ENCODE measurements at places on chromosomes 13 and 19.
A peak's percentile ranks its signal among the peaks of the same experiment; 100 is the strongest.

DNA sequence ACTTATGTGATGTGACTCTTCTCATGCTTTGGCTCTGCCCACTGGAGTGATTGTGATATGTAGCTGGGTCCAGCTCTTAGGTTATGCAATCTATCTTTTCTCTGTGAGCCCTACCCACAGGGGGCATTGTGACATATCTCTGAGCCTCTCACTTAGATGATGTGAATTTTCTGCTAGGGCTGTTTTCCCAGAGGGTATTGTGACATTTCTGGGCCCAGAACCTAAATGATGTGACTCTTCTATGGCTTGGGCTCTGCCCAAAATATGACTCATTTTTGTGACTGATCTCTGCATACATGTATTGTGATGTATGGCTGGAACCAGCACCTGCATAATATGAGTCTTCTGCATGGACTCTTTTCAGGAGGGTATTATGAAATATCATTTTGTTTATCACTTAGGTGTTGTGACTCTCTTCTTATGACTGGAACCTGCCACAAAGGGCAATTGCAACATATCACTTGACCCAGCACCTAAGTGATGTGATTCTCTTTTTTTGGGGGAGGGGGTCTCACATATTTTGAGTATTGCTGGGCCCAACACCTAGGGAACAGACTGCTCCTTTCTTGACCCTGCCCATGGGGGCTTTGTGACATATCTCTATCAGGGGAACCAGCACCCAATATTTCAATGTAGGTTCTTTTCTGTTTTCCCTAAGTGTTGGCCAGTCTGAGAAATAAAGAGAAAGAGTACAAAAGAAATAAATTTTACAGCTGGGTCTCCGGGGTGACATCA is 12.1 kb upstream of the ZNF254 start:
- no peak for DNase-seq

- no peak for DNase-seq
These were observed 107.7 kb upstream of the UQCRFS1 start for GRCh38 chr19:29320618-29321017.

DNA sequence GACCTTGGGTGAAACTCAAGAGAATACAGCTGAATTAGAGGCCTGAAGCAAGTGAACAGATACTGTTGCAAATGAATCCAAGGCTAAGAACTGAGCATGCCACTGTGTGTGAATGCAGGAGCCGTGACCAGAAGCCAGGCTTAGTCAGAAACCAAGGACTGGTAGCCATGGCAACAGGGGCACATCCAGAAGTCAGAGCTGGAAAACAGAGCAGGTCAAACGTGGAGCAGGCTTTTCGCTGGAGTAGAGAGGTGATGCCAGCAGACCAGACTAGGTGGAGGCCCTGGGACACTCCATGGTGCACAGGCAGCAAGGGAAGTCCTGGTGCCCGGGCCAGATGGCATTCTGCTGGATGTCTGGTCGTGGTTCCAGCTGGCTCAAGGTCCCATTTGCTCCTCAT is 564.1 kb downstream of the PCDH9 start:
- peak; percentile 66 for DNase-seq

DNA sequence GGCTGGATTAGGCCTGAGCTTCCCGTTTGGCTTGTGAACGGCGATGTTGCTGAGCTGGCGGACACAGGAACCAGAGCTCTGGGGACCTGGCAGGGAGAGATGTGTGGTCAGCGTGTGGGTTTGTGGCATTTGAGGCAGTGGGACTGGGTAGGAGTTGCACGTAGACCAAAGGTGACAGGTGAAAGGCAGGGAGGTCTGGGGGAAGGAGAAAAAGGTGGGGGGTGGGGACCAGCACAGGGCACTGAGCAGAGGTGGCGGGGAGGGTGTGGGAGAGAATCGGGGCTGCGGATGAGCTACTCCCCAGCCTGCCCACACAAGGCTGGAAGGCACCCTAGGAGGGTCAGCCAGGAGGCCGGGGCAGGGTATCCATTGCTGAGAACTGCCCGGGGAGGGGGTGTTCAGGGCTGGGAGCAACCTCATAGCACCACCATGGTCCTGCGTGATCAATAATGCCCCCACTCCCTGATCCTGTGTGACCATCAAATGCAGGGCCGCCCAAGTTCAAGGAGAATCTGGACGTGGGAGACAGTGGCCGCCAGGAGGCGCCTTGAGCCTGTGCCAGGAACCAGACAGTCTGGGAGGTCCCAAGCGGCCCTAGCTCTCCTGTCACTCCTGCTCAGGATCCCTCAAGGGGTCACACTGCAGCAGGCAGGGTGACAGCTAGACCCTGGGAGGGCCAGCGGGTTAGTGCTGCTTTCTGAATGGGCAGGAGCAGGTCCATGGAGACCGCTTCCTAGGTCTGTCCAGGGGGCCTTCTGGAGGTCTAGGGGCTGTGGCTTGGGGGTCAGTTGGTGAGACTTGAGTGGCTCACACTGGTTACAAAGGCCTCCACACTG is 12.8 kb upstream of the SELENOW start:
- DNase-seq, result peak; percentile 58

GRCh38 chr13:46050771-46051170 is 1.8 kb downstream of the ZC3H13 start:
- DNase-seq, result no peak

- peak; percentile 3 for DNase-seq
These were observed at the start of gene GJB6 for GRCh38 chr13:20231839-20232555. GJB6 (minus strand) TSS chr13:20232319; CDS start chr13:20223480, 8,839 bp downstream.

- DNase-seq, result no peak
These were observed 575 bp downstream of the CARM1 start for GRCh38 chr19:10871711-10872545.

DNA sequence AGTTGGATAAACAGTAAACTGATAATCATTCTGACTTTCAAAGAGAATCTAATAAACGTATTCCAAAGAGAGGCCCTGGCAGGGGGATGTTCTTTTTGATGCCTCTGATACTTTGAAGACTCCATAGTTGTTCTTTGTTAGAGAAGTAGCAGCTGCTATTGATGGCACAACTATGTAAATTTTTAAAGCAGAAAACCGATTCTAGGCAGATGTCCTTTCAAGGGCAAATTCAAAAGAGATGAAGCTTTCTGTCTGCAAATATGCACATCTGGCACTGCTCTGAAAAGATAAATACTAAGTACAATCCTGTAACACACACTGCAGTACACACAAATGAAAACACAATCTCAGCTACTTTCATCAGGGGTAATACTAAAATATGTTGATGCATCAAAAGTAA is 250.1 kb downstream of the VWA8 start:
- DNase-seq, result no peak

- no peak for DNase-seq
These were observed 25.5 kb upstream of the TIMM44 start for GRCh38 chr19:7968796-7969554.

GRCh38 chr19:9782338-9782737 is 13.8 kb upstream of the ZNF846 start:
- no peak for DNase-seq

DNA sequence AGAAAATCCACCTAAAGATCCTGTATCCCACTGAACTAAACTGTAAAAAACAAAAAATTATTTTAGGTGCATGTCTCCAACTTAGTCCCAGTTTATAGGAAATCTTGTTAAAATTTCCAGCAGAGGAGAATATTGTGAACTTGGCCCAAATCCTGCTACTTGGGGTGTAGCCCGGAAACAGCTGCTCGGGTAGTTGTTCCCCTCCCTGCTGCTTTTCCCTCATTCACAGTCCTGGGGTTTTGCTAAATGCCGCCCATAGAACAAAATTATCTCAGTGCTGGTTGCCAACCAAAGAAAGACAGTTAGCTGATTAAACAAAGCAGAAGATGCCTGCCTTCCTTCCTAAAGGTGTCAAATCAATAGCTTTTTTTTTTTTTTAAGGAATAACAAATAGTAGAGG is 330.5 kb upstream of the KLF12 start:
- peak; percentile 82 for DNase-seq

- peak; percentile 86 for DNase-seq
These were observed 13.6 kb upstream of the C5AR1 start for GRCh38 chr19:47296036-47296435.

- no peak for DNase-seq
These were observed 4.3 kb upstream of the SIGLEC12 start for GRCh38 chr19:51505904-51506303.
